ENCODE measurements at places on chromosomes 3 and 15.
A peak's percentile ranks its signal among the peaks of the same experiment; 100 is the strongest.

DNA sequence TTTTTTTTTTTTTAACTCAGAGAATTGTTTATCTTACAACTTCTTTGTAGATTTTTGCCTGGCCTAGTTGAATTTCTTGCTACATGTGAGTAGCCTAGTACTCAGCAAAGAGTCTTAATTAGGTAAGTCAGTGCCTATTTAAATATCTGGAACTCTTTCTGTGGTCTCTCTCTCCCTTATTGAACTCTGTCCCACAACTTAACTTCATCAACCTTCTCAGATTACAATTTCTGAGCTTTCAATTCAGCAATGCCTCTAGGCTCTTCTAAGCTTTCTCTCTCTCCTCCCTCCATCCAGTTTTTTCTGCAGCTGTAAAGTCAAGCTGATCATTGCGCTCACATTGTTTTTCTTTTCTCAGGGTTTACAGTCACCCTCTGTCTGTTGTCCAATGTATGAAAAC, 517.6 kb upstream of the ROBO1 start:
- DNase-seq = no peak

- DNase-seq = no peak
Measured at GRCh38 chr3:41682996-41683395, 278.9 kb downstream of the ULK4 start.

DNA sequence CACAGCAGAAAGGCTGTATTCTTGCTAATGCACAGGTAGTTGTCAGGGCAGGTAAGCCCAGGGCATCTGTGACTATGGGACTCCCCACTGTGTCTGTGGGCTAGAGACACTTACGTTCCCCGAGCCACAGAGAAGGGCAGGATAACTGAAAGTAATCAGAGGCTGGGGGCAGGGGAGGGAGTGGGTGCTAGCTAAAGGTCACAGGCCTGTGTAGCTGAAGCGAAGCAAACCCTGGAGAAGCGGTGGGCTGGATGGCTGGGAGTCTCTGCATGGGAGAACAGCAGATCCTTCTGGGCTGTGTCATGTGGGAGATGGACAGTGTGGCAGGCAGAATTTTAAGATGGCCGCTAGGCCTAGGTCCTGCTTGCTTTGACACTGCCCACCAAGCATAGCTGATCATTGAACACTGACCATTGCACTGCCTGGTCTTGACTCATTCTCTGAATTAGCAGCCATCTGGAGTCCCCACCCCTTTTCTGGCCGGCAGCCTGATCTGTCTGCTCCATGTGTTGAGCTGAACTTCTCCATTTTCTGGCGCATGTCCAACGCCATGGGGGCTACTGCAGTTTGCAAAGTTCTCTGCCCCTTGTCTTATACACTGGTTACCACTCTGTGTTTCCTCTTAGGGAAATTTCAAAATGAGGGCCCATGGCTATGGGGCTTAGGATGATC, 110.0 kb downstream of the DGKG start:
- no peak for DNase-seq

- no peak for DNase-seq
Measured at GRCh38 chr3:153714588-153715290, 406.5 kb upstream of the ARHGEF26 start.

- DNase-seq = no peak
Measured at GRCh38 chr3:127615631-127616305, 13.2 kb upstream of the PODXL2 start.

- DNase-seq = peak; percentile 78
Measured at GRCh38 chr3:57169872-57170623, 4.9 kb upstream of the IL17RD start.

- no peak for DNase-seq
Measured at GRCh38 chr3:106126846-106127235, 258.0 kb upstream of the CBLB start.

- DNase-seq = no peak
Measured at GRCh38 chr15:33894193-33894592, 74.1 kb upstream of the CHRM5 start.

- DNase-seq = no peak
Measured at GRCh38 chr15:81061490-81062253, 60.9 kb downstream of the TLNRD1 start.

GRCh38 chr3:4745235-4745610, 234.0 kb upstream of the BHLHE40 start:
- DNase-seq = no peak

GRCh38 chr3:187382609-187383151, 14.5 kb downstream of the RTP4 start:
- no peak for DNase-seq

- no peak for DNase-seq
Measured at GRCh38 chr15:85642065-85642692, 152.5 kb downstream of the KLHL25 start.

DNA sequence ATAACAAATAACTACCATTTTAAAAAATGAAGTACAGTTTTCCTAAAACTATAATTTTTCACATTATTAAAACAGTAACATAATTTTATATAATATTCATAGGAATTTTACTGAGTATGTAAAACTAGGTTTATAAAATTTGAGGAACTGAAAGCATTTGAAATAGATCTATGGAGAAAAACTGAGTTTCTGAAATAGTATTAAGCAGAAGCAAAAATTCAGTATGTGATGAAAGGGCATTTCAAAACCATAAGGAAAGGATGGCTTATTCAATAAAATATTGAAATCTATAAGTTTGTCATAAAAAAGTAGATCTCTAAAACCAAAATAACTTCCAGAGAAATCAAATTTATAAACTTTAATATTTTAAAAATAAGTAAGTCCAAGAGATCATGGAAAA, 53.4 kb downstream of the GBE1 start:
- no peak for DNase-seq

DNA sequence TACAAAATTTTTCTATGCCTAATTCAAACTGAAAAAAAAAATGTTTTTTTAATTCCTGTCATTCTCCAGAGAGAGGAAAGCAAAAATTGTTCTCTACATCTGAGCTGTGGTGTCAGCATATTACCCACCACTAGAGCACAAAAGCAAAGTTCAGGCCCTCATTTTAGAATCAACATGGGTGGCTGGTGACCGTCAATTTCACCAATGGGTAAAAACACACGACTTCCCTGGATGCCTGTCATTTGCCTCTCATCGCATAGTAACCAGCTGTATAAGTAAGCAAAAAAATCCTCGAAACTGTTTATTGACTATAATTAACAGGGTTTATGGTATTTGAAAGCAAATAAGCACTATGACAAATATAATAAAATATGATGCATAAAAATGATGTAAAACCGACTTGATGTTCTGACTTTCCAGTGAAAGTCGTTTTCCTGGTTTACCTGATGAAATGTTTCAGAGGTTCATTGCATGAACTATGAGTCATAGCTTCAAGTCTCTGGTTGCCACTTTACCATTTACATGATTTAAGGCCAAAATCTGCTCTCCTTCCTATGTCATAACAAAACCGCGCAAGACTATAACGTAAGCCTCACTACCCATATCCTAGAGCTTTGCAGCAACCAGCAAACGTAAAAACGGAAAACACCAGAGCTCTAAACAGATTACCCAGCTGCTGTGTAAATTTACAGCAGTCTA, 60.5 kb downstream of the THBS1 start:
- no peak for DNase-seq

GRCh38 chr3:181581656-181582055, 130.1 kb upstream of the SOX2 start:
- no peak for DNase-seq

- no peak for DNase-seq
Measured at GRCh38 chr15:40100947-40101905, 7.5 kb downstream of the BMF start.

DNA sequence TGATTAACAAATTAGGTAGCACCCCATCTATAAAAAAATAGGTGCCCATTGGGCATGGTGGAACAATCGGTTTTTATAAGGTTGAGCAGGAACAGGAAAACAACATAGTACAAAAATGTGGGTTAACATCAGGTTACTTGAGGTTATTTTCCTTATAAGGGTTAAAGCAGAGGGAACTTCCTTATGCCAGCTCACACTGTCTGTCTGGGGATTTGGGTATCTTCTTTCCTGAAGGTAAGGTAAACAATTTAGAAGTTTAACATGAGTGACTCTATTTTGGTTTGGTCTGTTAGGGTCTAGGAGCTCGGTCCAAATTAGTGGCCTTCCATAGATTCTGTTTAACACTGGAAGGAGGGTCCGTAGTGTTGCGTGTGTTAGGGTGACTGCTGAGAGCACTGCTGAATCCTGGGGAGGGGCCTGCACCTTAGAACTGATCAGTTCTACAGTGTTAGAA, 14.7 kb downstream of the CHD2 start:
- DNase-seq = no peak

- no peak for DNase-seq
Measured at GRCh38 chr3:14324224-14324944, 78.0 kb upstream of the SLC6A6 start.

DNA sequence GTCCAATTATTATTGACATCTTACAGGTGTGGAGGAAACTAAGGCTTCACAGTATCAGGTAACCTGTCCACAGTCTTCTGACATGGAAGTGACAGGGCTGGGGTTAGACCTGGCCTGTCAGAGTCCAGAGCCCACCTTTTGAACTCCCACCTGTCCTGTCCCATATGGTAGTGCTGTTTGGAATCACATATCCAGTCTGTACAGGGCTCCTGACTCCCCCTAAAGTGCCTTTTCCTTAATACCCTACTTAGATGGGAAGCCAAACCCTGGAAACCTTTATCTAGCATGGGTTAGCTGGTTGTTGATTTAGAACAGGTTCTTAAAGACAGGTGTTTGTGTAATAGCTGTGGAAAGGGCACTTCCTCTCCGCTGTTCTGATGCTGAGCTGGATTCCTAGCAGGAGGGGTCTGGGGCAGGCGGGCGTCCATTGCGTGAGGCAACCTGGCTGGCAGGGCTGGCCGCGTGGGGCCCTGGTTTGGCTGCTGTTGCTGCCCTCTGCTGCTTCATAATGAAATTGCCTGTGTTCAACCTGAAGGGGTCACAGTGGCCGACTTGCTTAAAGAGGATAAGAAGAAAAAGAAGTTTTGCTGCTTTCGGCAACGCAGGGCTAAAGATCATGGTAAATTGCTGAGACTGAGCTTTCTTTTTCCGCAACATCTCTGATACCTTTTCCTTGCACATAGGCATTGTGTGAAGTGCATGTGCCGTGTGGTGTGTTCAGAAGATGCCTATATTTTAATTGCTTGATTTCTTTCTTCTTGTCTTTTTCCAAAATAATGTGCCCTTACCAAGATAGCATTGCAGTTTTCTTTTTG, 136.2 kb downstream of the CHDH start:
- peak; percentile 73 for DNase-seq

- no peak for DNase-seq
Measured at GRCh38 chr3:151592287-151592686, 131.4 kb upstream of the IGSF10 start.

GRCh38 chr3:107970993-107971580, 119.7 kb downstream of the CD47 start:
- no peak for DNase-seq

- DNase-seq = no peak
Measured at GRCh38 chr15:25862071-25862471, 1.1 kb downstream of the ATP10A start.

DNA sequence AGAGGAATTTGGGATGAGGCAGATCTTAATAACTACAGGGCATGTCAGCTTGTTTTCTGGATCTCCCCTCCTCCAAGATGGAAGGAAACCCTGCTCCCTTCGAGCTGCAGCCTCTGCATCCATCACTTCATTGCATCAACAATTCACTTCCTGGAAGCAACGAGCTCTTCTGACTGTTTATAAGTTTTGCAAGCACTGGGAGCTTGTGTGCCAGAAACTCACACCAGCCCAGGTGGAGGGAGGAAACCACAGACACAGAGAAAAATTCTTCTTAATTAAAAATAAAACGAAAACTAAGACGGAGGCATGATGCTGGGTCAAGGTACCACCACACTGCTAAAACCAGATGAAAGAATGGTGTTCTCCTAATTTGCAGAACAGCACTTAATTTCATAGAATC, 10.6 kb downstream of the LRIG1 start:
- no peak for DNase-seq

DNA sequence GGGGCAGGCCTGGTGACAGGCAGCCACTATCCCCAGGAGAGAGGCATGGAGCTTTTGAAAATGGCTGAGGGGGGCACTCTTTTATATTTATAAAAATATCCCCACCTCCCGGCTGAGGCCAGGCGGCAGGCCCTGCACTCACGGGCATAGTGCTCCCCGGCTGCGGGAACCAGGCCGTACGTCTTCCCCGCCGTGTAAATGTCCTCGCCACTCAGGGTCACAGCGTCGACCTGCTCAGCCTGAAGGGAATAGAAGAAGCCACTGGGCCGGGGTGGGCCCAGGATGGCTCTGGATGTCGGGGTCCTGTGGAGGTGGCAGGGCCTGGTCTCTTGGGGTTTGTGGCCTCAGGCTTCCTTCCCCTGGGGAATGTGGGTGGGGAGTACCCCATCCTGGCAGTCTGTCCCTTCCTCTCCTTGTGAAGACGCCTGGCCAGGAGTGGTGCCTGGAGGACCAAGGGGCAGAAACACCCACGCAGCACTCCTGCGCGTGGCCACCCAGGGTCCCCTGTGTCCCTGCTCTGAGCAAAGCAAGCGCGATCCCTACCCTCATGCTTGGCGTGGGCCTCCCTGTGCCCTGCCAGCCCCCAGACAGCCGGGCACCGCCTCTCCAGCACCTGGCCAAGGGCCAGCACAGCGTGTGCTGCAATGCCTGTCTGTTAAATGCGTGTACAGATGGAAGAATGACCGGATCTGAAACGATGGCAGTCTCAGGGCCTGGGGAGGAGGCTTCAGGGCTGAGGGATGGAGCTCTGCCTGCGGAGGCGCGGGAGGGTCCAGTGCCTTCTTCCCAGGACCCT, 18.9 kb downstream of the MELTF start:
- no peak for DNase-seq

GRCh38 chr3:480070-480469, 283.5 kb downstream of the CHL1 start:
- no peak for DNase-seq

GRCh38 chr15:87604857-87605446, 651.6 kb downstream of the NTRK3 start:
- no peak for DNase-seq

DNA sequence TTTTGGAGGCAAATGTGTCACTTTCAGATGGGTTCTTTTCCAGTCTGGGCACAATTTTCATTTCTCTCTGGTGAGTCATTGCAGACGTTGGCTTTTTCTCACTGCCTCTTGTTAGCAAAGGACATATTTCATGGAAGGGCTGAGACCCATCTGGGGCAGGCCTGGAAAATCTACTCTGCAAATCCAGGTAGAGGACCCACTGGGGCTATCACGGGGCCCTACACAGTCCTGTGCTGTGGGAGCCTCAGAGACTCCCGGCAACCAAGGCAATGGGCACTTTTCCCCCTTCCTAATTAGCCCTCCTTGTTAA, 58.0 kb downstream of the HRH1 start:
- no peak for DNase-seq

All from heart left ventricle (tissue), 16 donors.